ENCODE measurements at places on chromosomes 5 and 9.

- DNase-seq: no peak
Measured at GRCh38 chr5:133817456-133817855, 151.0 kb downstream of the C5orf15 start.

- no peak for DNase-seq
Measured at GRCh38 chr9:33250458-33250995, 10.6 kb downstream of the SPINK4 start.

- DNase-seq: no peak
Measured at GRCh38 chr9:129221233-129221632, 43.2 kb upstream of the IER5L start.

- no peak for DNase-seq
Measured at GRCh38 chr5:167453246-167454030, 838.0 kb upstream of the WWC1 start.

- no peak for DNase-seq
Measured at GRCh38 chr9:7058473-7058872, 300.7 kb downstream of the KDM4C start.

- peak; percentile 40 for DNase-seq
Measured at GRCh38 chr9:15306068-15306756, 804 bp downstream of the TTC39B start.

- DNase-seq: no peak
Measured at GRCh38 chr9:92440751-92441046, 16.4 kb upstream of the OMD start.

GRCh38 chr5:55634866-55635265, 77.3 kb downstream of the SLC38A9 start:
- DNase-seq: peak; percentile 14

DNA sequence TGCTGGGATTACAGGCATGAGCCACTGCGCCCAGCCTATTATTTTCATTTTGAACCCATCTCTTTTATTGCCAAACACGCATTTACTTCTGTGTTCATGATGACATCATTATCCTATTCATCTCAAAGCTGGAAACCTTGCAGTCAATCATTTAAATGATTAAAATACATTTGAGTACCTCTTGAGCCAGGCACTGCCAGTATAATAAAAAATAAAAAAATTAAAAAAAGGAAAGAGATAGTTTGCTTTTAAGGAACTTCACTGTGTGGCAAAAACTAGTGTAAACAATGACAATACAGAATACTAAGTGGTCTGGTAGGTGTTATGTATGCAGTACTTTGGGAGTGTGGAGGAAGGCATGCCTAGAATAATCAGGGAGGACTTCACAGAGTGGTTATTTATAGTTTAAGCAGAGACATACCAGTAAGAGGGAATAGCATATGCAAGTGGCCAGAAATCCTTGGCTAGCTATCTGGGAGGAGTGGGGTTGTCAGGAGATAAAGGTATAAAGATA, 8.6 kb downstream of the NSD1 start:
- no peak for DNase-seq

GRCh38 chr9:16315720-16316119, 554.8 kb downstream of the BNC2 start:
- DNase-seq: no peak

DNA sequence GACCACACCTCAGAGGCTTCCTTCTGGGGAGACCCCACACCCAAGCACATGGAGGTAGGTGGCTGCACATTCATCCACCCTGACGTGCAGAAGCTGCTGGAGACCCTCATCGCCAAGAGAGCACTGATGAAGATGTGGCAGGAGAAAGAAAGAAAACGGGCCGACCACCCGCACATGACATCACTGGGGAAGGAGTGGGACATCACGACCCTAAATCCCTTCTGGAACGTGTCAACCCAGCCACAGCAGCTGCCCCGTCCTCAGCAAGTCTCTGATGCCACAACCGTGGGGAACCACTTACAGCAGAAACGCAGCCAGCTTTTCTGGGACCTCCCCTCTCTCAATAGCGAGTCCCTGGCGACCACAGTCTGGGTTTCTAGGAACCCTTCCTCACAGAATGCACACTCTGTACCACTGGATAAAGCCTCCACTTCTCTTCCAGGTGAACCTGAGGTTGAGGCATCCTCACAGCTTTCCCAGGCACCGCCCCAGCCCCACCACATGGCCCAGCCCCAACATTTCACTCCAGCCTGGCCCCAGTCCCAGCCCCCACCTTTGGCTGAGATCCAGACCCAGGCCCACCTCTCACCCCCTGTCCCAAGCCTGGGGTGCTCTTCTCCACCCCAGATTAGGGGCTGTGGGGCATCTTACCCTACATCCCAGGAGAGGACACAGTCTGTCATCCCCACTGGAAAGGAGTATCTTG, 3.0 kb downstream of the SPATA31E1 start:
- no peak for DNase-seq

GRCh38 chr9:16974436-16974835, 104.0 kb upstream of the BNC2 start:
- no peak for DNase-seq

GRCh38 chr9:129983891-129984290, 59.1 kb downstream of the FNBP1 start:
- no peak for DNase-seq

DNA sequence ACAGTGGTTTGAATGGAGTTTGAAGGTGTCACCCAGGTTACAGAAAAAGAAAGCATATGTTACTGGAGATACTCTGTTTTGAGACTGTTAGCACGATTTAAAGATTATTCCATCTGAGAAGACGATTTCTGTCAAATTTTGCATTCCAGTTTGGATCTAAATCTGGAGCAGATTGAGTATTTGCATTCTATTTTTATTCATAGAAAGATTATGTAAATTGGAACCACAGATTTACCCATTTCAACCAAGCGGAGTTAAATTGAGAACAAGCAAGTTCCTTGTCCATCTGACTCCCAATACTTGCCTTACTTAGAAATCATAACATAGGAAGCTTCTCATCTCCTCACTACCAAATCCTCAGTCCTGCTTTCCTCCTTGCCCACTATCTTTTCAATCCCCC, 255.7 kb downstream of the CHSY3 start:
- DNase-seq: no peak

Data from dermis blood vessel endothelial cell (primary cell).